ENCODE measurements at places on chromosomes 2 and 18.

- DNase-seq, result no peak
Observed at GRCh38 chr18:76882146-76882545, 59.8 kb downstream of the ZNF236 start.

- no peak for DNase-seq
Observed at GRCh38 chr2:177320596-177320995, 56.1 kb upstream of the NFE2L2 start.

DNA sequence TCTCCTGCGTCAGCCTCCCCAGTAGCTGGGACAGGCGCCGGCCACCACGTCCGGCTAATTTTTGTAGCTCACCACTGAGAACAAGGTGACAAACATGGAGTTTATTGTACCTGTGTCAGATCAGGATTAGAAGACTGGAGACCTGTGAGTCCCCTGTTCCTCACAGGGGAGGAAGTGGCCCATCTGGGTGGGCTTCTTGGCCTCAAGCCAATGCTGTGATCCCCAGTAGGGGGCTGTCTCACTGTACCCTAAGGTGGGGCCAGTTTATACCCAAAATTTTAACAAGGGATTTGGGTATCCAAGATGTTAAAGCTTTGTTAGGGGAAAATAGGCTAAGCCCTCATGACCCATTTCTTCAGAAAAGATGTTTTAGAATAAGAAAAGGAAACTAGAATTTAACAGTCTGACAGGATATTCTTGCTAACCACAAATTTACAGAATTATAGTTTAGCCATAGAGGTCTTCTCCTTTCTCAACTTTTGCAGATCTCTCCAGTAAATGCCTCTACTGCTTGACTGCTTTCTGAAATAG, 16.3 kb downstream of the PCBP1 start:
- no peak for DNase-seq

DNA sequence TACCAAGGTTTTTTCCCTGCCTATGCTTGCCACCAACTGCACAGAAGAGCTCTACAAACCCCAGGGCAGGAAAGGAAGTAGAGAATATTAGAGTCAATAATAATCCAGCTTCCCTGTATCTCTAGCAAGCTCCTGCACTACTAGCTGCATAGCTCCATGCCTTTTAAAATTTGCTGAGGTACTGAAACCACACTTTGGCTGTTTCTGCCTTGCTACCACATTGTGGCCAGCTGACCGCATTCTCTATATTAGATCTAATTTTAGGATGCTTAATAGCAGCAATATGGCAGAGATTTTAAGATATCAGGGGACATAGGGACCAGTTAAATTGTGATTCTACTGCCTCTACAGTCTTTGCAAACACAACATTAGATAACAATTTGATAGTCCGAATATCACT, 534.6 kb downstream of the MBD2 start:
- DNase-seq, result no peak

DNA sequence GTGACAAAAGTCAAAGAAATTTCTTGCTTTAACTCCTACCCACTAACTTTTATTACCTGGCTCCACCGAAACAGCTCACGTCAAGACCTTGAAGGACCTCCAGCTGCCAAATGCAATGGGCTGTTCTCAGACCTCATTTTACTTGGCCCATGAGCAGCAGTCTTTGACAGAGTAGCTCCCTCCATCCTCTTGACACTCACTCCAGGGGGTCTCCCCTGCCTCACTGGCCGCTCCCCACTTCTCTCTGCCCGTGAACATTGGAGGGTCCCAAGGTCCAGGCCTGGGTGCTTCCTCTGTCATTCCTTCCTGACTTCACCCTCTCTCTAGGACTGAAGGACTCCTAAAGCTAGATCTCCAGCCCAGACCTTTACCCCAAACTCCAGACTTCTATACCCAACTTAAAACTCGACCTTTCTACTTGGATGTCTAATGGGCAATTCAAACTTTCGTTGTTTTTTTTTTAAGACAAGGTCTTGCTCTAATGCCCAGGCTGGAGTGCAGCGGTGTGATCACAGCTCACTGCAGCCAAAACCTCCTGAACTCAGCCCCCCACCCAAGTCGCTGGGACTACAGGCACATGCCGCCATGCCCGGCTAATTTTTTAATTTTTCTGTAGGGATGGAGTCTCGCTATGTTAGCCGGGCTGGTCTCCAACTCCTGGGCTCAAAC, 92.9 kb upstream of the ST3GAL5 start:
- no peak for DNase-seq

DNA sequence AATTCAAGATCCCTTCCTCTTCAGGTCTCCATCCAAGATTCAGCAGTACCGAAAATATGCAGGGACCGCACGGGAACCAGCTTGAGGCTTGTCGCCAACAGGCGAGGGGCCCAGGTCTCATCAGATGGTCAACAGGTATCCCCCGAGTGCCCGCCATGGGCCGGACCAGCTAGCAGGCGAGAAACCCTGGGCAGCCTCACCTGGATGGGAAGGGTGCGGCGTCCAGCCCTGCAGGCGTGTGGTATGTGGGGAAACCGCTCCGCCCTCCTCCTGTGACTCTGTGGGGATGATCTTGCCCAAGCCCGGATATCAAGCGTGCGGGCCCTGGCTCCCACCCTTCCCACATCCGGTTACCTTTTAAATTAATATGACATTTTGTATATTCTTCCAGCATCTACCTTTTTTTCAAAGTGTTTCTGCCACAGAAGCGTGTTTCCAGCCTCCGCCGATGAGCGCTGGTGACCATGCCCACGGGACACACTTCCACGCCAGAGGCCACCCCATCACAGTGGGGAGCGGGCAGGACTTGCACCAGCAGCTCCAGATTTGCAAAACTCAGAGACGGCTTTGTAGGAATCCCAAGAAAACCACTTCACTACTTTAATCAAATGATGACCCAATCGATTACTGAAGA, 33.2 kb downstream of the ZNF516 start:
- no peak for DNase-seq

DNA sequence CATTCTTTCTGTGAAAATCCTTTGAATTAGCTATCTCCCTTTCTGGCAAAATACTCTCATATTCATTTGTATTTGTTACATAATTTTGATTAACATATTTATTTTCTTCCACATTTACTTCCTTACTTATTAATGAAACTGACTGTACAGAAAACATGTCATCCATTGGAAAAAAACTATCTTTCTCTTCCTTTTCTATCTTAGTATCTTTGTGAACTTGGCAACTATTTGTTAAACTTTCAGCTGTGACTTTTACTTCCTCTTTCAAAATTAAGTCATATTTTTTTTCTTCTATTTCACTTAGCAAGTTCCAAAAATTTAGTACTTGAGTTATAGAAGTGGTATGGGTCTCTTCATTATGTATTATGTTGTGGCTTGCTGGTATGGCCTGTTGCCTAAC, 2.6 kb downstream of the RAD51AP2 start:
- DNase-seq, result no peak

DNA sequence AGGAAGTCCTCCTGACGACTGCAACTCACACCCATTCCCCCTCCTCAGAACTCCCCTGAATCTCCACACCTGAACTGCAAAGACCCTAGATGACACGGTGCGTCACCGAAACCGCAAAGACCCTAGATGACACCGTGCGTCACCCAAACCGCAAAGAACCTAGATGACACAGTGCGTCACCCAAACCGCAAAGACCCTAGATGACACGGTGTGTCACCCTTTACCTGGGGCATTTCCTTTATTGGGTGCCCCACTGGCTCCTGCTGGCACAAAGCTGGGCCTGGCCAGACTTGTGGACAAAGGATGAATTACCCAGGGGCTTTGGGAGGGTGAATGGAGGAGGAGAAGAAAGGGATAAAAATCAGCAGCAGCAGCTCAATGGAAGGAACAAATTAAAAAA, 123.8 kb downstream of the CELF4 start:
- no peak for DNase-seq

DNA sequence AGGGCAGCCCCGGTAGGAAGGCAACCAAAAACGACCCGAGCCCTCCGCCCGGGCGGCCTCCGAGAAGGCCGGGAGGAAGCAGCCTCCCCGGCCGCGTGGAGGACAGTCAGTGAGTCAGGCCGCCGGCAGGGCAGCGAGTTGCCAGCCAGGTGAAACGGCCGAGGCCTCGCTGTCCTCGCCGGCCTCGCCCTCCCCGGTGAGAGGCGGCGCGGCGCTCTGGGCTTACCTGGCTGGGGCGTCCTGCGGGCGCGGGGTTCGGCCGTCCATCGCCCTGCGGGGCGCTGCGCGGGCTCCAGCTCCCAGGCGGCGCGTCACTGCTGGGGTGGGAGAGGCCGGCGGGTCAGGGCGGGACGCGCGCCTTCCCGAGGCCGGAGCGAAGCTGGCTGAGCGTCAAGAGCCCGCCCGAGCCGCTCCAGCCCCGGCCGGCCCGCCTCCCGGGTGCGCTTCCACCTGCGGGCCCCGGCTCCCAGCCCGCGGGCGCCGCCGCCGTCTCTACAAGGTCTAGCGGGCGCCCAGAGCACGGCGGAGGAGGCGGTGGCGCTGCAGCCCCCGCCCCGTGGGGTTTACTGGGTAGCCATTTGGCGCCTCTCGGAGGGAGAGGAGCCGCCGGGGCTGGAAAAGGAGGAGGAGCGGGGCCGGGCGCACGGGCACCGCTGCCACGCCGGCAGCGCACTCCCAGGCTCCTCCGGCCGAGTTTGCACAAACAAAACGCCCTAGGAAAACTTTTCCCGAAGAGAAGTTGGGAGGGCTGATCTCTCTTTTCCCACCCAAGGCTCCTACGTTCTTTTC, 499 bp downstream of the COBLL1 start:
- no peak for DNase-seq

- no peak for DNase-seq
Observed at GRCh38 chr2:68772109-68772508, 37.5 kb downstream of the ARHGAP25 start.

GRCh38 chr2:27378809-27379290, 1.7 kb downstream of the ZNF513 start:
- DNase-seq, result no peak

DNA sequence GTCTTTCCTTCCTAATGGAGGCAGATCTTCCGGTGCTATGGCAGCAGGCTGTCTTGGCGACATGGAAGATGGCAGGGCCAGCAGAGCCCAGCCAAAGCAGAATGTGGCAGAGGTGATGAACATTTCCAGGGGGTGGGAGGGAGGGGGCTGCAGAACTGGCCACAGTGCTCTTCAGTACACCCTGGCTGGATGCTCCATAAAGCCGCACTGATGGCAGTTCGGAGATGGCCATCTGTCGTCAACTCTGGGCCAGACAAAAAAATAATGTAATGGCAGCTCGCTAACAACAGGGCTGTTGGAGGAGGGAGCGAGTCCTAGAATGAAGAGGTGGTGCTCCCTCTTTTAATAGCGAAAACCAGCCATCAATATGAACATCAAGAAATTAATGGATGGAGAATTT, 271.0 kb downstream of the ZNF521 start:
- DNase-seq, result no peak
